Lung microvascular endothelial cell (primary cell): ENCODE measurements at places on chromosomes 6 and 20. TPM values are rescaled to one million over a fixed set of nuclear protein-coding genes. Genes with fewer than 3 reads are reported as not detected.

- DNase-seq, result no peak
Measured at GRCh38 chr6:33962246-33963027, 158.6 kb upstream of the MLN start.

DNA sequence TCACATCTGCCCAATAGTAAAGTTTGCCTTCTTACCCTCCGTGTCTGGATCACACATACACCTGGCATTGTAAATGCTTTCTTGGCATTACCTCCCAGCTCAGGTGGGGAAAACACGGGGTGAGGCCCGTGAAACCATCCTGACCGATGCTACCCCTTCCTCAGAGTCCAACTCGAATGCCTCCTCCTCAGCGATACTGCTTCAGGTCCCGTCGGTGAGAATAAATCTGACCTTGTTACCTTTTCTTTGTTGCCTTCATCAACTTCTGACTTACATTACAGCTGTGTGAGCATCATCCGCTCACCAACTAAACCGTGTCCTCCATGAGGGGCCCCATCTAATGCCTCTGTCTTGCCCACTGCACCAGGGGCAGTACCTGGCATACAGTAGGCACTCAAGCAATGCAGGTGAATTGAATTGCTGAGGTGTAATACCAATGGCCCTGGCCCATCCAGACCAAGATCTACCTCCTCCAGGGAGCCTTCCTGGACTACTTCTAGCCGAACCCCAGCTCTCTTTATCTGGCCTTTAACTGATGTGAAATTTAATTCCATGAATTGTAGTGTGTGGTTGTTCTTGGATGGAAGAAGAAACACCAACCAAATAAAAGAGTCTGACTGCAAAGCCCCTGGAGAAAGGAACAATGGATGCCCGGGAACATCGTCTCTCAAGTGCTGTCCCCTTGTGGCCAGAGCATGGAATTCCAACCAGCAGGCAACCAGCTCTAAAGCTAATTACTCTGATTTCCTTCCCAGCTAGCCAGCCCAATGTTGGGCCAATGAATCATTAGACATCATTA lies 141.5 kb downstream of the ANKRD60 start:
- DNase-seq, result peak; percentile 61

The HLA-DOA gene
- total RNA-seq, result not detected in 2 replicates

DNA sequence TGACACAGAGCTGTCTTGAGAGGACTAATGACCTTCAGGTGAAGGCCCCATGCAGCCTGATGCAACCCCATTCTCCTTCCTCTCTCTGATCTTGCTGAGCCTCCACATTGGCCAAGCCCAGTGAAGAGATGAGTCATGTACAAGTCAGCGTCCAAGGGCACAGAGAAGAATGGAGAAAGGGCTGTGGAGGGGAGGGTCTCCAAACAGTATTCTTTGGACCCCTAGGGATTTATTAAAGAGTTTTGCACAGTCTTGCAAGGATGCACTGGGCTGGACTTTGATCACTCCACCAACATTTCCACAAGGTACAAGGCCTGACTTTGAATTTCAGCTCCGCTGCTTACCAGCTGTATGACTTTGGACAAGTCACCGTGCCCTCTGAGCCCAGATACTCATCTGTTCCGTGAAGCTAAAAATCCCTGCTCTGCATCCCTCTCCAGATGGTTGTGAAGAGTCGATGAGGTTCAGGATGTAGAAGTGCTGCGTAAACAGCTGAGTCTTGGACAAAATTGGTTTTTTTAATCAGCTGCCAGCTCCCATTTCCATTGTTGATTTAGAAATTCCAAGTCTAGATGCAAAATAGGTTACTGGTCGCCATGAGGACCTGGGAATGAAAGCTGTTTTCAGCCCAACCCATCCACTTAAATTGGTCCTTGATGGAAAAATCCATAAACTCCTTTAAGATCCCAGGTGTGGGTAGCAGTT lies 14.1 kb upstream of the KCNG1 start:
- DNase-seq, result no peak

The GNAS-AS1 gene
- 0.22 TPM in 1 of 2 replicates, not detected in the other for total RNA-seq

The SS18L1 gene
- 6.8 and 8.1 TPM in 2 replicates for total RNA-seq

DNA sequence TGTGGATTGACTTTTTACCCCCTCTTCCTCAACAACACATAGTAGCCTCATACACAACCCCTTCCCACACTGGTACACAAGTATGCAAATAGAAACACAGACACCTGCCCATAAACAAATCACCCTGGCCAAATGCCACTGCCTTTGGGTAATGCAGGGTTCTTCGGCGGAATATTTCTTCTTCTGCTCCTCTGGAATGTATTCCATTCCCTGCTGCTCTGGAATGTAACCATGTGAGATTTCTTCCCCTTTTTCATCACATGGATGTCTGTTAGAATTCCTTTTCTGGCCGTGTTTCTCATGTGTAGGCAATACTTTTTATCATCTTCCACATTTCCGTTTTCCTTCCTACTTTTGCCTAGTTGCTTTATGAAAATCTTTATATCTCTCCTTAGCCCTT lies 76.1 kb upstream of the TPD52L1 start:
- no peak for DNase-seq

DNA sequence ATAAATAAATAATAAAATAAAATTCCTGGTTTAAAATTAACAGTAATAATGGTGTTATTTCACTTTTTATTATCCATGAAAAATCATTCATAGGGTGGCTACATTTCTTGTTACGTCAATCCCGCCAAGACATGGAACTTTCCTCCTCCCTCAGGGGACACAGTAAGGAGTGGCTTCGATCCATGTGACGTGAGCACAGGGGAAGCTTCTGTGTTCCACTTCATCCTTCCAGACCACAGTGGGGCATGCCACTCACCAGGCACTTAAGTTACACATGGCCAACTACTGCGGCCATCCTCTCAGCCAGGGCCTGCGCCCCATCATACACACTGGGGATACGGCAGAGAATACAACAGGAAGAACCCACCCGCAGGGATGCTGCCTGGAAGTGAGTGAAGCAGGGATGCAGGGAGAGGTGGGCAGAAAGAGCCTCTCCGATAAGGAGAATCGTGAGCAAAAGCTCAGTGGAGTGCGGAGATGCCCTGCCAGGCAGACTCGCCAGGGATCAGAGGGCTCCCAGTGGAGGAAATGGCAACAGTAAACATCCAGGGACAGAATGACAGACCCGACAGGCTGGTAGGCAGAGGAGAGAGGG lies 75.3 kb downstream of the ATP9A start:
- no peak for DNase-seq

- DNase-seq, result no peak
Measured at GRCh38 chr6:30670760-30671527, 1.9 kb downstream of the DHX16 start.

DNA sequence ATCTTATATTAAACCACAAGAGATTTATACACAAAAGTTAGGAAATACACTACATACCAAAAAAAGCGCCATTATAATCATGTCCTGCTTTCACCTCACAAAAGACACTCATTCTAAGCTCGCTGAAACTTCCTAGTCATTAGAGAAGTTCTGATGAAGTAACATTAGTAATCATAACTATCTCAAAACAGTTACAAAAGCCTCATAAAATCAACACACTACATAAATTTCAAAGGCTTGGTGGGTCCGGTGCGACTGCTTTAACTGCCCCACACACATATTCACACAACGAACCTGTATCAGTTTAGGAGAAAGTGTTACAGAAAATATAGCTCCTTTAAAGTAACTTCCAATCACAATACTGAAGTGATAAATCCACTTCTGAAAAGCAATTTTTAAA lies 1.9 kb downstream of the PHIP start:
- peak; percentile 28 for DNase-seq

DNA sequence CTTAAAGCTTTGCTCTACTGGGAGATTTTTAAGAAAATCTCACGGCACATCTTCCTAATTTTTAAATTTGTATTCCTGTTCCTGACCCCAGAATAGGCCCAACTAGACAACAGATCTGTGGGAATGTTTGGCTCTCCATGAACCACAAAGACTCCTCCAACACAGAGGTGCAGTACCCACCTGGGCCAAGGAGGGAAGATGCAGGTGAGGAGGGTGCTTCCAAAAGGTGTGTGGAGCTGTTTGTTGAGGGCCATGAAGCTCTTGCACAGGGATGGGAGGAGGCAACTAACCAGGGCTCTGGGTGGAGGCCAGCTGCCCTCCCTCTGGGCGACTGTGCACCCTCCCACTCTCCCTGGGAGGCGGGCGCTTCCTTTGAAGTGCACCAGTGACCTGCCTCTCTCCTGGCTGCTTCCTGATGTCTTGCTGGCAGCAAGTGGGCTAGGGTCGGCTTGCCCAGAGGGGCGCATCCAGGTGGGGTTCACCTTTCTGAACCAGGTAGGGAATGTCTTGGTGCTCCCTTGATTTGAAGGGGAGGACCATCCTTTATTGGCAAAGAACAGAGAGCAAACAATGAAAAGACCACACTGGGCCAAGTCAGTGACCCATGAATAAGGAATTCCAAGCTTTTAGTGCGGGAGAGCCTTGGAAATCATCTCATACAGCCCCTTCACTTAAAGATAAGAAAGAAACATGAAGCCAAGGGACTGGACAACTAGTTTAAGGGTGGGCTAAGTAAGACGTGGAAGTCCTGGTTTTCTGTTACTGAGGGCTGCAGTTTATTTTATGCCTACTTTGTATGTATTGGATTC lies 76.0 kb downstream of the ANKRD6 start:
- DNase-seq, result no peak

DNA sequence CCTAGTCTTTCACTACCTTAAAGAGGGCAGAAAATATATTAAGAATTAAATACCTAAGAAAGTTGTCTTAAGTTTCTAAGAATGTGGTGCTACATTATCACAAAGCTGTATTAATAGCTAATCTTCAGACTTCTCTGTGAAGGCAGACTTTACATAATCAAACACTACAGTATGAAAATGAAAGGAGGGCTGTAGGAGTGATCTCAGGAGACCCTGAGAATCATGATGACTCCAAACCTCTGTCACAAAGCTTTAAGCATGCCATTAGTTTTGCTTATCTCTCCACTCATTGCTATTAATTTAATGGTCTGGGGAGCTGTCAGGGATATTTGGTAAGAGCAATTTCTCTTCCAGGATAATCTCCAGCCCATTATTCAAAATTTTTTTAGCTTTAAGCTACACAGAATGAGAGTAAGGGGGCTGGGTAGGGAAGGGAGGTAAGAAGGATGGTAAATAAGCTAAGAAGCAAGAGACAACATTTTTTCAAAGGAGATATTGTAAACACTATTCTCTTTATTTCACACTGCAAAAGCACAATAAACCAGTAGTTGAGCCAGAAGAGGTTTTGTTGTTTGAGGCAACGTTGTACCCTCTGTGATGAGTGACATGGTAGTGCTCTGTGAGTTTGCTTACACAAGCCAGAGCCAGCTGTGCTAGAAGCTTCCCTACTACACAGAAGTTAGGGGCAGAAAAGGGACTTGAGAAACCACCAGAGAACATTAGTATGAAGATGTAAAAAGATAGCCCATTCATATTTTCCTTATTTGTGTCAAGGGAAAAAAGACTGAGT lies 258.8 kb downstream of the GMDS start:
- DNase-seq, result no peak

GRCh38 chr6:152636021-152636608 lies 1.0 kb downstream of the SYNE1 start:
- peak; percentile 10 for DNase-seq

- DNase-seq, result no peak
Measured at GRCh38 chr20:46741924-46742668, 32.6 kb downstream of the SLC2A10 start.

The HTR1E gene
- total RNA-seq, result not detected in 2 replicates

The GUCA1A gene
- total RNA-seq, result not detected in 2 replicates

DNA sequence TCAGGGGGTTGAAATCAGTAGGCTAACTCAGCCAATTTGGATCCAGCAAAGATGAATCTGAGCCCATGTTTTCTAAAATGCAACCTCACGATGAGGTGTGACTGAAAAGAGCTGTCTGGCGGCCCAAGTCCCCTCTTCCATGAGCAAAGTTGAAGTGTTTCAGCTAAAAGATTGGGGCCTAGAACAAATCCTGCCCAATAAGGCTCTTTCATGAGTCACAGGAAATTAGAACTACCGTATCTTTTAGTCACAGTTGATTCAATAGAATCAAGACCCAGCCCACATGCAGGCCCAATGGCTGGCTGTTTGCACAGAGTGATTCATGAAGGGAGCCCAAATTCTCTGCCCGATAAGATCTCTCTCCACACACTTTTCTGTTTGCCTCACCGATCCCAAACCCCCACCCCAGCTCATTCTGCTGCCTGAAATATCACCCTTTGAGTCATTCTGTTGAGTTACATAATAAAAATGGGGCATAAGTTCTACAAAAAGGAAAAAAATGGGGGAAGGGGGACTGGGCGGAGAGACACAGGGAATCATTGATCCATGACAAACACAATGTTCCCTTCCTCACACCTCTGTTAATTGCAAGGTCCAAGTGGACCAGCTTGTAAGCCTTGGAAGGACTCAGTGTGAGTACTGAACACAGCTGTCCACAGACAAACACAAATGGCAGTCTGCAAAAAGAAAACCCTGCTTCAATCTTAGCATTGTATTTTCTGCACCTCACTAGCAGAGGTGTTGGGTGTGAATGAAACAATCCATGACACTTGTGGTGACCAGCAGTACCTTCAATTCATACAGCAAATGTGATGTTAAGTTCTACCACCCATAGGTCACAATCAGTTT lies 13.8 kb downstream of the FOXQ1 start:
- DNase-seq, result peak; percentile 84

DNA sequence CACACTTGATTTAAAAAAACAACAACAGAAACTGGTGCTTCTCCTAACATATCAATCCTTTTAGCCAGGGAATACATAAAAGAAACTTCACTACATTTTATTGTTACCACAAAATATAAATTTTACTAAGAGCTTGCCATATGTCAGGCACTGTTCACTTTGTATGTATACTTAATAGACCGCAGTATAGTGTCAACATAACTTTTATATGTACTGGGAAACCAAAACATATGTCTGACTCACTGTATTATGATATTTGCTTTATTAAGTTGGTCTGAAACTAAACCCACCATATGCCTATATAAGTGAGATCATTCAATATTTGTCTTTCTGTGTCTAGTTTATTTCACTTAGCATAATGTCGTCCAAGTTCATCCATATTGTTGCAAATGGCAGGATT lies 108.4 kb downstream of the KLHL32 start:
- DNase-seq, result no peak

DNA sequence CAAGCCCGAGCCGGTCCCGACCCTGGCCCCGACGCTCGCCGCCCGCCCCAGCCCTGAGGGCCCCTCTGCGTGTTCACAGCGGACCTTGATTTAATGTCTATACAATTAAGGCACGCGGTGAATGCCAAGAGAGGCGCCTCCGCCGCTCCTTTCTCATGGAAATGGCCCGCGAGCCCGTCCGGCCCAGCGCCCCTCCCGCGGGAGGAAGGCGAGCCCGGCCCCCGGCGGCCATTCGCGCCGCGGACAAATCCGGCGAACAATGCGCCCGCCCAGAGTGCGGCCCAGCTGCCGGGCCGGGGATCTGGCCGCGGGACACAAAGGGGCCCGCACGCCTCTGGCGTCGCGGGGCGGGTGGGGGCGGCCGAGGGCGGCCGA lies 37.5 kb downstream of the YTHDF1 start:
- no peak for DNase-seq

DNA sequence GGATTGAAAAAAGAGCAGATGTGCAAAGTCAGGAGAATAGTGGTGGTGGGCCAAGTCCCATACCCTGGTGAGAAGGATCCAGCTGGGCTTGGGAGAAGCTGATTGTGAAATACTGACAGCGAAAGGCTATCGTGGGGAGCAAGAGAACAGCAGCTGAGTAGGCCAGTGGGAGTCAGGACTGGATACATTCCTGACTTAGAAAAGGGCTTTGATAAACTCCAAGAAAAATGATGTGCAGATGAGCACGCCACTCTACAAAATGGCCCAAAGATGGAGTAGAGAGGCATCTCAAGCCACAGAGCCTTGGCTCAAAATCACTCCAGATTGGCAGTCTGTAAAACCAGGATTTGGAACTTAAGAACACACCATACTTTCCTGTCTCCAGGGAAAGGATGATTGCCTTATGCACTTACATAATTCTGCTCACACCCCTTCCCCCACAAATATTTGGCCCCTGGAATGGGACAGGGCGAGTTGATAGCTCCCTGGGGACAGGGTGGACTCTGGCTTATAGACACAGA lies 578.7 kb downstream of the MAFB start:
- no peak for DNase-seq

The MEP1A gene
- not detected in 2 replicates for total RNA-seq
